ENCODE measurements at places on chromosomes 7 and 10.

DNA sequence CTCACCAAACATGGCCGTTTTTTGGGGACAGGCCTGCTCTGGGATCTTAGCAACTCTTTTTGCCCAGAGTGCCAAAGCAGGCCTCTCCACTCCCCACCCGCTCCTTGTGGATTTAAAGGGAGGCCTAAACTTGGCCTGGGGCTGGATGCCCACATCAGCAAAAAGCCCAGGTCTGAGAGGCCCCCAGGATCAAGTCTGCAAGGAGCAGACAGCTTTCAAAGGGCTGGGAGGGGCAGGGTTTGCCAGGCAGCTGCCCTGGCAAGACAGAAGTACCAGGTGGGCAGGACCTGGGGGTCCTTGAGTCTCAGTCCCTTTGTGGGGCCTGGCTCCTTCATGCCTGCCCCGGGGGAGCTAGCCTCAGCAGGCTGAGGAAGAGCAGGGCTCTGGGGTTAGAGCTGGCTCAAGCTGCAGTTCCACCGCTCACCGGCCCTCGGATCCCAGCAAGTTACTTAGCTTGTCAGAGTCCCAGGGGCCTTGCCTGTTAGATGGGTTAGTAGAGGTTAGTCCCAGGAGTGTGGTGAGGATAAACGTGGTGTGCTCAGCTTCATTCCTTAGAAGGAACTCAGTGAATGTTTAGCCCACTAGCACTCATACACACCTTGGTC, 56.2 kb downstream of the ARHGAP22 start:
- no peak for DNase-seq

DNA sequence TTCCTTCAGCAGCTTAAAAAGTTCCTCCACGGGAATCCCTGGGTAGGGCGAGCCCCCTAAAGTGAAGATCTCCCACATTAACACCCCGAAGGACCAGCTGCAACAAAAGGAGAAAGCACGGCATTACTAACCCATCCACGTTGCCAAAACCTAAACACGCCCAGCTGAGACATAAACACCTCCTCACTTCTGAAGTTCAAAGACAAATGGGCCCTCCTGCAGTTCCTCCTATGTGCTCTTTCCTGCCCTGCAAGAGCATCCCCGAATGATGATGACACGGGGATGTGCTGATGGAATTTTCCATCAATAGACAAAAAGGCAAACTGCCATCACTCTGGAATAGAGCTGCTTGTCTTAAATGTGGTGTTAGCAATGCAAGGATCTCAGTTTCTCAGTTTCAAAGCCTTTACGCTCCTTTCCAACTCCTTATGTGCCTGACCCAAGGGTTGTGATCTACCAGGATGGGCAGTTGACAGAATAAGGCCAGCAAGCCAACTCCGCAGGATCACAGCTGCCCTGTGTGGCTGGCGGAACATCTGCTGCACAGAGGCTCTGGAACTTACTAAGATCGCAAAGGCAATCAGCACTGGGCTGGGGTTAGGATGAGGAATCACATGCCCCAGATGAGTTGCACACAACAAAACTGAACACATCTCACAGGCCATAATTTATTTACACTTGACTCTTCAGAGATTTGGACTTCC, 112.7 kb downstream of the FGFR2 start:
- DNase-seq = no peak

GRCh38 chr10:93222211-93222754, 148.6 kb downstream of the CYP26A1 start:
- no peak for DNase-seq

GRCh38 chr7:25059576-25059975, 65.5 kb downstream of the CYCS start:
- no peak for DNase-seq

GRCh38 chr7:39217783-39218182, 240.1 kb downstream of the POU6F2 start:
- no peak for DNase-seq

Data from left colon (tissue), 2 donors.